ENCODE measurements at places on chromosomes 5 and 9. TPM values are rescaled to one million over a fixed set of nuclear protein-coding genes. Genes with fewer than 3 reads are reported as not detected.

Gene LRRC70
- 7.0 TPM for polyA plus RNA-seq

Gene RASGEF1C
- 0.27 TPM for polyA plus RNA-seq

Gene GABRA6
- 0.17 TPM for polyA plus RNA-seq

Gene CDKN2B
- 0.23 TPM for polyA plus RNA-seq

Gene CRHBP
- polyA plus RNA-seq: 25.7 TPM

Gene TAF11L11
- polyA plus RNA-seq: not detected

Gene PCDHGB7
- polyA plus RNA-seq: 16.9 TPM

Gene WDR31
- 7.6 TPM for polyA plus RNA-seq

Gene ANKRD18A
- polyA plus RNA-seq: 3.2 TPM

Gene PCDHB14
- 7.2 TPM for polyA plus RNA-seq

Gene FAM120AOS
- polyA plus RNA-seq: 69.4 TPM

Gene SPATA6L
- 3.1 TPM for polyA plus RNA-seq

Gene KLF4
- 6.4 TPM for polyA plus RNA-seq

Gene TLR4
- polyA plus RNA-seq: 9.1 TPM

Gene RANBP6
- polyA plus RNA-seq: 36.4 TPM

Gene RORB
- polyA plus RNA-seq: 0.14 TPM

Gene MPDZ
- 45.2 TPM for polyA plus RNA-seq

Gene SPATA31E1
- not detected for polyA plus RNA-seq

Gene SPINK7
- 0.27 TPM for polyA plus RNA-seq

Gene MYMK
- not detected for polyA plus RNA-seq

Gene FAM153A
- not detected for polyA plus RNA-seq

Gene PCDHGB2
- 3.9 TPM for polyA plus RNA-seq

Gene ST6GALNAC4
- polyA plus RNA-seq: 11.6 TPM

Gene NIPSNAP3A
- polyA plus RNA-seq: 56.1 TPM

Gene IQGAP2
- 72.4 TPM for polyA plus RNA-seq

Gene HTR4
- 0.06 TPM for polyA plus RNA-seq

Gene TMCO6
- 15.4 TPM for polyA plus RNA-seq

Gene CNTNAP3
- 5.6 TPM for polyA plus RNA-seq

Gene IL13
- polyA plus RNA-seq: not detected

Gene IFNB1
- not detected for polyA plus RNA-seq

Gene EIF4E1B
- polyA plus RNA-seq: not detected

Measured in right renal cortex interstitium (tissue), 3 donors.